ENCODE measurements at places on chromosomes 7 and 10.

DNA sequence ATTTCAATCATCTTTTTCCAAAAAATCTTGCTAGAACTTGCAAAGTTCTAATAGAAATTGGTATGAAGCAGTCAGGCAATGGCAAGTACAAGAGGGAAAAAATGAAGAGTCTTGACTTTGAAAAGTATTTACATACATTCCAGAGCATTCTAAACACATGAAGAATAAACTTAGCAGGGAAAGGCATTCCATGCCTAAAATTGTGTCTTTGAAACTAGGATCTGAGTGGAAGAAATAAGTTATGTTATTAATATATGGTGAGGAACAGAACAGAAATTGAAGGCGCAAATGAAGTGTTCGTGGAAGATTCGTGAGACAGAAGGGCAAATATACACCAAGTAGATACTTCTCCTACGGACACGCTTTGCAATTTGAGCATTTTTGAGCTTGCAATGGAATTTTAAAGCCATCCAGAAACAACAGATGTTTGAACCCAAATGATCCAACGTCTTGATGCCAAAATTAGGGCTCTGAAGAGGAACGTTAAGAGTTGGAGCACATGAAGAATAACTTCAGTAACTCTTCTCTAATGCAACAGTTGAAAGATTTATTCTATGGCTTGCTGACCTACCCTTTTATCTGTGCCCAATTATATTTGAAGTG is 40.6 kb upstream of the SEPTIN7 start:
- no peak for DNase-seq

GRCh38 chr7:154916856-154917807 is 85.8 kb downstream of the PAXIP1 start:
- DNase-seq: no peak

- no peak for DNase-seq
These were observed 47.7 kb downstream of the MINPP1 start for GRCh38 chr10:87552248-87552929.

GRCh38 chr10:16583382-16583781 is 61.7 kb upstream of the C1QL3 start:
- DNase-seq: no peak

- peak; percentile 72 for DNase-seq
These were observed 521.0 kb downstream of the KIF20B start for GRCh38 chr10:90222372-90222771.

All from HS-5 (cell line).